Tibial artery (tissue), 4 donors: ENCODE measurements at places on chromosomes 16 and 17.

DNA sequence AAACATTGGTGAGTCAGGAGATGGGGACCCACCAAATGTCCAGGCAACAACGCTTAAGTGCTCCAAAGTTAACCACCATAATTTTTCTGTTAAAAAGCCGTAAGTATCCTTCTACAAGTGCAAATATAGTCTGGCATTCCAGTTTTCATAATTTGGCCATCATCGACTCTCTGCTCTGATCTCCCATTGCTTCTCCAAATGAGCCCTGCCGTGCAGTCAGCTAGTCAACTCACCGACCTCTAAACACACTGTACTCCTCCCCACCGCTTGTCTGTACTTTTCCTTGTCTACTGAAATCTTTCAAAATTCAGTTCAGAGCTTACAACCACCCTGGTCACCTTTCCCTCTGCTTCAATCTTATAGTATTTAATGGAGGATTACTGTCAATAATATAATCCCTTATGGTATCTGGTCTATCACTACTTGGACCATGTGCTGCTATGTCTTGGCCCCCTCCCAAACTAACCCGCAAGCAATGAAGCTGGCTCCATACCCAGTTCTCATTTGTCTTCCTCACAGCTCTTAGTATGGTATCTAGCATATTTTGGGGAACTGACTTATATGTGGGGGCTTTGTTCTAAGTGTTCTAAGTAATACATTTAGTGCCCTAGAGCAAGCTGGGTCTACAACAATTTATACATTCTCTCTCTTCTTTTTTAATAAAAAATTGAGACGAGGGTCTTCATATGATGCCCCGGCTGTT, 52.7 kb upstream of the SLC25A19 start:
- DNase-seq = no peak
- H3K27me3 ChIP-seq = no peaks in the 10 kb centered on the region
- H3K36me3 ChIP-seq = no peaks in the 10 kb centered on the region
- H3K4me1 ChIP-seq = no peaks in the 10 kb centered on the region

DNA sequence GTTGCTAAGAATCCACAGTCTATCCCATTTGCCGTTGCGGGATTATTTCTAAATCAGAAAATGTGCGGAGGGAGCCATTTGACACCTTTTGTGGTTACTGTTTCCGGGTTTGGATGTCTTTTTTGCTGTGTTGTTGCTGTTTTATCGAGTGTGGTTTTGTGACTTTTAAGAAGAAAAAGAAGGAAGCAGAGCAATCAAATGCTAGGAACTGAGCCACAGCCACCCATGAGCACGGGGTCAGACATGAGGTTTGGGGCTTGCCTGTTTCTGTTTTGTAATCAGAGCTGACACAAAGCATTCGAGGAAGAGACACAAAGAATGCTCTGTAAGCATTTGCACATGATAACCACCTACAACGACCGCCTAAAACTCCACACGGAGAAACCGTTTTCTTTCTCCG, 53.1 kb upstream of the CHMP6 start:
- peaks cover 21% of the 10 kb centered on the region for H3K4me1 ChIP-seq
- H3K36me3 ChIP-seq = no peaks in the 10 kb centered on the region
- H3K27me3 ChIP-seq = no peaks in the 10 kb centered on the region
- H3K4me3 ChIP-seq = no peak overlapping the region

GRCh38 chr17:81884520-81884919, 6.9 kb downstream of the ALYREF start:
- peaks cover 60% of the 10 kb centered on the region for H3K36me3 ChIP-seq
- H3K27ac ChIP-seq = peak overlapping the region; percentile 44
- DNase-seq = no peak
- H3K4me1 ChIP-seq = no peaks in the 10 kb centered on the region
- no peaks in the 10 kb centered on the region for H3K27me3 ChIP-seq
- H3K4me3 ChIP-seq = no peak overlapping the region

DNA sequence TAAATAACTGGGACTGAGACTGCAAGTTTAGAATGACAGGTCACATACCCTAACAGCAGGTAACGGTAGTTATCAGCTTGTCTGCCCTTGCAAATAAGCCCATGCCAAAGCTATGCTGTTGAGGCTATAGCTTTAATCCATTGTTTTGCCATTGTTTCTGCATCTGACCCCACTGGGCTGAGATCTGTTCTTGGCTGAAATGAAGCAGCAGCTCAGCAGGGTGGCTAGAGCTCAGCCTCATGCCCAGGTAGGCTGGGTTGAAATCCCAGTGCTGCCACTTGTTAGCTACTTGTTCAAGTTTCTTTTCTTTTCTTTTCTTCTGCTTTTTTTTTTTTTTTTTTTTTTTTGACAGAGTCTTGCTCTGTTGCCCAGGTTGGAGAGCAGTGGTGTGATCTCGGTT, 40.1 kb downstream of the NKD1 start:
- no peak overlapping the region for H3K27ac ChIP-seq
- no peak overlapping the region for H3K4me3 ChIP-seq
- no peak for DNase-seq
- no peaks in the 10 kb centered on the region for H3K36me3 ChIP-seq

DNA sequence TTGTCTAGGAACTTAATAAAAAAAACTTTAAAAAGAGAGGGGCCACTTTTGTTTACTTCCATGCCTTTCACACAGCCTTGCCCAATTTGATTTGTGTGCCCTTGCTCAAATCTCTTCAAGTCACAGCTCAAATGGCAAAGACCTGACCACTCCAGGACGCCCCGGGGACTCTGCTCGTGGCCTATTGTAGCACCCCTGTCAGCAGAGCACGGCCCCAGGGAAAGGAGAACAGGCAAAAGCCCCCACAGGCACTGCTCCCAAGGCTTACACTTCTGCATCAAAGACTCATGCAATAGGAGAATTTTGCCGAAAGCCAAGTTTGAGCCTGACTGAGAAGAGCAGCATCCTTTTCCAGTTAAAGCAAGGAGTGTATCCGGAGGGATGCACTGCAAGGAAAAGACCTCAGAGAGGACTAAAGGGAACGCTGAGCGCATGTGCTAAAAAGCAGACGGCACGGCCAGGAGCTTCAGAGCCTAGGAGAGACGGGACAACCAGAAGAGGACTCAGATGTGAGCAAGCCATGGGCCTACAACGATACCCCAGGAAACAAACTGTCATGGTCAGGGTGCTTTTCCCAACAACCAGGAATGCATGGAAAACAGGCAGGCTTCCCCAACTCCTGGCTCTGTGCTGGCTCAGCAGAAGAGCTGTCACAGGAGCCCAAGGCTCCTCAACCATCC, 8.2 kb downstream of the CREBBP start:
- H3K27ac ChIP-seq = peak overlapping the region; percentile 59
- H3K4me3 ChIP-seq = no peak overlapping the region
- H3K27me3 ChIP-seq = no peaks in the 10 kb centered on the region
- H3K4me1 ChIP-seq = peaks cover 89% of the 10 kb centered on the region

GRCh38 chr16:87952751-87953150, 1.5 kb downstream of the BANP start:
- peak overlapping the region; percentile 93 for H3K27ac ChIP-seq
- no peaks in the 10 kb centered on the region for H3K27me3 ChIP-seq

DNA sequence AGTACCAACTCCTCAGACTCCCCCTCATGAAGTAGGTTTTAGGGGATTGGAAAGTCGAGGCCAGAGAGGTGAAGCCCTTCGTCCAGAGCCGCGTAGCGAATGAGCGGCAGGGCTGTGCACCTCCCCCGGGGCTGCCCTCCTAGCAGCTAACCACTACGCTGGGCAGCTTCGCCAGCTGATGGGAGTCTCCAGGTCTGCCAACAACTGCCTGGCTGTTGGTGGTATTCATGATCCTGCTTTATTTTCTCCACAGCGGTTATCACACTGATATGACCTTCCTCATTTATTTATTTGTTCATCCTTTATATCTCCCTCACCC, 773 bp upstream of the NETO2 start:
- H3K36me3 ChIP-seq = no peaks in the 10 kb centered on the region
- peak overlapping the region; percentile 54 for H3K4me3 ChIP-seq
- peaks cover 19% of the 10 kb centered on the region for H3K4me1 ChIP-seq
- no peaks in the 10 kb centered on the region for H3K27me3 ChIP-seq
- no peak for DNase-seq

GRCh38 chr16:86319585-86320236, 190.6 kb upstream of the FOXF1 start:
- peaks cover 53% of the 10 kb centered on the region for H3K27me3 ChIP-seq
- no peak overlapping the region for H3K27ac ChIP-seq
- no peak for DNase-seq

- DNase-seq = no peak
- H3K4me3 ChIP-seq = no peak overlapping the region
- no peaks in the 10 kb centered on the region for H3K36me3 ChIP-seq
- H3K27ac ChIP-seq = no peak overlapping the region
- no peaks in the 10 kb centered on the region for H3K4me1 ChIP-seq
These were observed 29.7 kb downstream of the WNT3 start for GRCh38 chr17:46788796-46789195.

- H3K4me3 ChIP-seq = no peak overlapping the region
- peaks cover 7% of the 10 kb centered on the region for H3K36me3 ChIP-seq
- no peaks in the 10 kb centered on the region for H3K27me3 ChIP-seq
These were observed 206.7 kb downstream of the ZNF423 start for GRCh38 chr16:49649013-49649765.

GRCh38 chr16:11405331-11406176, 60.3 kb downstream of the RMI2 start:
- H3K36me3 ChIP-seq = no peaks in the 10 kb centered on the region
- no peak overlapping the region for H3K27ac ChIP-seq
- DNase-seq = no peak
- H3K27me3 ChIP-seq = no peaks in the 10 kb centered on the region
- H3K4me3 ChIP-seq = no peak overlapping the region
- no peaks in the 10 kb centered on the region for H3K4me1 ChIP-seq

DNA sequence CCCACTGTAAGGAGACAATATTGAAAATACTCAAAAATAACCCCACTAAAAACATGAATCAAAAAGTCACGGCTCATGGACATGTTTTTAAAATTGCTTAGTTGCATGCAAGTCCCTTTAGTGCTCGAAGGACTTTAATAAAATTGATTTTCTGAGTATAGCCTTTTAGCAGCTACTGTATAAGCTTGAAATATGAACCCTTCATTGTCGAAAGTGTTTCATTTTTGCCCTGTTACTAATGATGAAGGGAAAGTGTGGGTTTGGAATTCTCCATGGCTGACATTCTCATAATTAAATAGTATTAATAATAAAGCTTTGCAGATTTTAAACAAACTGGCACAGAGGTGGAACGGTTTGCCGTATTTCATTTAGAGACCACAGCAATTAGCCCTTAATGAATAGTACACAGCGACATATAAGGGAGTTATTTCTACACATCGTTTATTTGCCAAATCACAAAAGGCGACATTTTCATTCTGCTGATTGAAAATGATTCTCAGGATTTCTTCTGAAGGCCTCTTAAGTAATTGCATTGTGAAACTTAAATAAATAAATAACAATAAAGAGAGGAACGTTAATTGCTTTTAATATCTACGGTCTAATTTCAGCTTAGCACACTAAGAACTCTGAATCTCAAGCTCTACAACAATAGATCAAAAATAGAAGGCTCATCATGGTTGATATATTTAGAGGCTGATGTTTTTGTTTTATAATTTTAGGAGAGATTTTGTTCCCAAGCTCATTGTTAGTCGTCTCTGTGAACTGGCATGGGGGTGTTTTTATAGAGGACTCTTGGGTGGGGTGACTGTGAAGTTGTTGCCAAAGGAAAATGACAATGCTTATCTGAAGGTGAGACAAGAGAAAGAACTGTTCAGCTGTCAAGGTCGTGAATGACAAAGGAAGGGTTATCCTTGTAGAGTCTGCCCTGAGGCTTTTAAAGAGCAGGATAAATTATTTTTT, 60.6 kb downstream of the IRX6 start:
- H3K4me3 ChIP-seq = no peak overlapping the region
- no peak overlapping the region for H3K27ac ChIP-seq
- no peaks in the 10 kb centered on the region for H3K27me3 ChIP-seq
- no peaks in the 10 kb centered on the region for H3K36me3 ChIP-seq
- DNase-seq = no peak

- no peaks in the 10 kb centered on the region for H3K27me3 ChIP-seq
- no peaks in the 10 kb centered on the region for H3K36me3 ChIP-seq
- peak overlapping the region; percentile 100 for H3K27ac ChIP-seq
- DNase-seq = no peak
- peak overlapping the region; percentile 99 for H3K4me3 ChIP-seq
- peaks cover 71% of the 10 kb centered on the region for H3K4me1 ChIP-seq
These were observed 3.6 kb downstream of the ALKBH5 start for GRCh38 chr17:18187226-18187625.

DNA sequence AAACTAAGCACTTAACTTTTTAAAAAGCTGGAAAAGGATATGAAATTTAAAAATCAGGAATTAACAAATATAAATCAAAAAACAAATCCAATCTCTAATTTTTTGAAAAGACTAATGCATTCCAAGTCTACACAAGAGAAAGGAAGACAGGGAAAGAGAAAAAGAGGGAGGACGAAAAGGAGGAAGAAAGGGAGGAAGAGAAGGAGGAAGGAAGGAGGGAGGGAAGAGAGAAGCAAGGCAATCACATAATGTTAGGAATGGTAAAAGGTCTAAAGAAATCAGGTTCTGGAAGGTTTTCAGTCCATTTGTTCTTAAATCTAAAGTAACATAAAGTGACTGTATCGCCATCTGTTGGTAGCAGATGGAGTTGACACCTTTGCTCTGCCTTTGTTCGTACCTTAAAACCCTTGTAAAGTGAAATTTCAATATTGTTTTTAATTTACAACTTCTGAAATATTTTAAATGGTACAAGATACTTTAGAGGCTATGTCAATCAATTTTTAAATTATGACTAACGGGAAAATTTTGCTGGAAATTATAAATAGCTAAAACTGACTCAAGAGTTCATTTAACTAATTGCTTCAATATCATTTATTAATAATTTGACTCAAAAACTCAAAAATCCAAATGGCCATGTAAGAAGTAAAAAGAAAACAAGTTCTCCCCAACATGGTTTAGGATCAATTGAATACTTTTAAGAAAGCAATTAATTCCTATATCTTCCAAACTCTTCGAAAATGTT, 20.4 kb upstream of the CDYL2 start:
- no peaks in the 10 kb centered on the region for H3K27me3 ChIP-seq
- DNase-seq = peak; percentile 26
- H3K4me1 ChIP-seq = no peaks in the 10 kb centered on the region
- no peak overlapping the region for H3K4me3 ChIP-seq
- no peaks in the 10 kb centered on the region for H3K36me3 ChIP-seq

DNA sequence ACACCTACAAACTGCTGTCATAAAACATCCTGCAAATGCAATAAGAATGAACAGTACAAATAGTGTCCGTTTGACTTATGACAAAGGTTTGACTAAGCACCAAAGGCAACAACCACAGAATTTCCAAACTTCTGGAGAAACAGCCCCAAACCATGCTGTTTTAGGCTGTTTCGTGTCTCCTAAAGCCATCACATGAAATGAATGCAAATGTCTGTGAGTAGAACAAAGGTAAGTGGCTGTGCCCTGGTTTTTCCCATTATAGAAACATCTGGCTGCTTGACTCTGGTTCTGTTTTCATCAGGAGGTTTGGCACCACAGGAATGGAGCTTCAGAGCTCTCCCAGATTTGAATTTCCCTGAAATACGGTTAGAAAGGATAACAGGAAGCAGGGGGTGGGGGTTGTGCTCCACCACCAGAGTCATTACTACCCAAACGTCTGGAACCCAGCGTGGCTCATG, 4.6 kb upstream of the EMP2 start:
- H3K27me3 ChIP-seq = no peaks in the 10 kb centered on the region
- H3K36me3 ChIP-seq = no peaks in the 10 kb centered on the region
- DNase-seq = no peak
- no peak overlapping the region for H3K27ac ChIP-seq
- H3K4me3 ChIP-seq = no peak overlapping the region

- no peaks in the 10 kb centered on the region for H3K27me3 ChIP-seq
- no peak for DNase-seq
- no peaks in the 10 kb centered on the region for H3K36me3 ChIP-seq
- no peak overlapping the region for H3K4me3 ChIP-seq
- H3K27ac ChIP-seq = no peak overlapping the region
These were observed 242.1 kb upstream of the DYNLRB2 start for GRCh38 chr16:80298676-80299075.

GRCh38 chr16:19882186-19882585, 2.5 kb downstream of the GPRC5B start:
- DNase-seq = no peak
- H3K27me3 ChIP-seq = no peaks in the 10 kb centered on the region
- peaks cover 36% of the 10 kb centered on the region for H3K4me1 ChIP-seq
- H3K4me3 ChIP-seq = no peak overlapping the region
